ENCODE measurements at places on chromosomes 2 and 18.

DNA sequence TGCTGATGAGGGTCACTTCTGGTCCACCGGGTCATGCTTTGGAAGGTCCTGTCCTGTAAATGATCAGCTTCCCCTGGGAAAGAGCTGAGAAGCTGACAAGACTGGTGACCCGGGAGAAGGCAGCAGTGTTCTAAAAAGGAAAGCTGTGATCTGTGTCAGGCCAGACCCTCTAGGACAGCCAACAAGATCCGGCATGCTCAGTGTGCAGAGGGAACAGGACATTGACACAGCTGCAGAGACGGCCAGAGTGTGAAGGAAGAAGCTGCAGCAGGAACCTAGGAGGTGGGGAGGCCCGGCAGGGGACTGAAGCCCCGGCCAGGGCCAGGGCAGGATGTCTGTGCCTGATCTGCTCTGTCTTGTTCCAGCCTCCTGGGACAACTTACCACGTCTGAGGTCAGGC, 372.7 kb upstream of the ID2 start:
- DNase-seq, result no peak

GRCh38 chr18:75544496-75544895, 117.0 kb upstream of the SMIM21 start:
- no peak for DNase-seq

- DNase-seq, result no peak
Observed at GRCh38 chr2:73000808-73001570, 70.5 kb downstream of the SFXN5 start.

- peak; percentile 70 for DNase-seq
Observed at GRCh38 chr18:8608795-8609658, at the start of gene RAB12. RAB12 (plus strand) TSS chr18:8609437; CDS start chr18:8609440, 3 bp downstream.

GRCh38 chr18:79917169-79917852, 34.1 kb downstream of the SLC66A2 start:
- DNase-seq, result no peak

- DNase-seq, result no peak
Observed at GRCh38 chr2:240326886-240327285, 108.6 kb upstream of the GPC1 start.

DNA sequence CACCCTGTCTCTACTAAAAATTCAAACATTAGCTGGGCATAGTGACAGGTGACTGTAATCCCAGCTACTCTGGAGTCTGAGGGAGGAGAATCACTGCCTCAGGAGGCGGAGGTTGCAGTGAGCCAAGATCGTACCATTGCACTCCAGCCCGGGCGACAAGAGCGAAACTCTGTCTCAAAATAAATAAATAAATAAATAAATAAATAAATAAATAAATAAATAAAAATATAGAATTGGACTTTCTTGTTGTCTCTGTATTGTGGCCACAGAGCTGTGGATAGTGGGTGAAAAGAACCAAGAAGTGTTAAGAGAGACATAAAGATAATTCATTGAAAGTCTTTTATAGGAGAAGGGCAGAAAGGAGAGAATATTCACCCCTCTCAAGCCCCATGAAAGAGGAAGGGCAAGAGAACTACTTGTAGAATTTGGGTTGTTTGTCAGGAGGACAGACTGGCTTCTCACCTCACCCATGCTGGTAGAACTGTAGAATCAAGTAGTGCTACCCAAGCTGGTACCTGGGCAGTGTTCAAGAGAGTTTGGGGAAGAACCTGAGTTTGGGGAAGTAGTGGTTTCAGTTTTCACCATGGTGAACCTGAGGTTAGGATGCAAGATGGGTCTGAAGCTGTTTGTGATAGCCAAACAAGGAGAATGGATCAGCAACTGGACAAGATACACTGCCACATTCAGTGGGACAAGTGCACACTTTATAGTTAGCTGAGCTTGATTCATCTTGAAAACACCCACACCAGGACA, 256.5 kb downstream of the CD226 start:
- no peak for DNase-seq

DNA sequence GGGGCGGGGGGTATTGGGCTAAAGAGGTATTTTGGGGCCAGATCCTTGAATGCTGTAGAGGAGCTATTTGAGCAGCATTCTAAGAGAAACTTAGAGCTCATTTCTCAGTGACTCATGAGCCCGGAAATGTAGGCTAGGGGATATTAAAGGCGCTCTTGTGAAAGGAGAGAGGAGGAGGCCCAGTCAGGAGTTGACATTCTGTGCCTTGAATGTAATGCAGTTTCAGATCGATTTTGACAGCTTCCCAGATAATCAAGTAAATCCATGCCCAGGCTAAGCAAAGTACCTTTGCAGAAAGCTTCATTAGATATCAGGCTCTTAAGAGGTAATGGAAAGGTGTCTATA, 1.5 kb downstream of the CAB39 start:
- DNase-seq, result peak; percentile 62

GRCh38 chr2:15162620-15163019, 398.5 kb downstream of the NBAS start:
- DNase-seq, result no peak
